ENCODE measurements at places on chromosomes 4 and X. TPM values are rescaled to one million over a fixed set of nuclear protein-coding genes. Genes with fewer than 3 reads are reported as not detected.

GRCh38 chrX:25004040-25004439 lies 11.7 kb downstream of the ARX start:
- H3K27ac ChIP-seq = no peak overlapping the region
- no peaks in the 10 kb centered on the region for H3K36me3 ChIP-seq
- H3K4me3 ChIP-seq = no peak overlapping the region

HNRNPDL gene
- 331 TPM for total RNA-seq

DNA sequence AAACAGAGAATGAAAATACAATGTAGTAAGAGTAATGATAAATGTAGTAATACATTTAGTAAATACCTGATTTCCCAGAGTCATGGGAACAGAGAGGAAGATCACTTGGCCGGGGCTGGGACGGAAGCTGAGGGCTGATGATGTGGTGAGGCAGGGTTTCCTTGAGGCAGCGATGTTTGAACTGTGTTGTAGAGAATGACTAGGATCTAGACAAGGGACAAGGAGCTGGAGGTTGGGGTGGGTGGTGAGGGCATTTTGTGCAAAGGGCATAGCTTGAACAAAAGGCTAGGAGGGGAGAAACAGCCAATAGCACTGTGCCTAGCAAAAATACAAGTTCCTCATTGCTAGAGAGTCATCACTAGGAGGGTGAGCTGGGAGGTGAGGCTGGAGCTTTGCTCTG lies 64.3 kb upstream of the RAPGEF2 start:
- peaks cover 27% of the 10 kb centered on the region for H3K27me3 ChIP-seq
- no peak overlapping the region for H3K27ac ChIP-seq
- H3K36me3 ChIP-seq = no peaks in the 10 kb centered on the region
- no peak for DNase-seq
- no peak overlapping the region for H3K4me3 ChIP-seq

SLC25A4 gene
- total RNA-seq = 3.3 TPM

DNA sequence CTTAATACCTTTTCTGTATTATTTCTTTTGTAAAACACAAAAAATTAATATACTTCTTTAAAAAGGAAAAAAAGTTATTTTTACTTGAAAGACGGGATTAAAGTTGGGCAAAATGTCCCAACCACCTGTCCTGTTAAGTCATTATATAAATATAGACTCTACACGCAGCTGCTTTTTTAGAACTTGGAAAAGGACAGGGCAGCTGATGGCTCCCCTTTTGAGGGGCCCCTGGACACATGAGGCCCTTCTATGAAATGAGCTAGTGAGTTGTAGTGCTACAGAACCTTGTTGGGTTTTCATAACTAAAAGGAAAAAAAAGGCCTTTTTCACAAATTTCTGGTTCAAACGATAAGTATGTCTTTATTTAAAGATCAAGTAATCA lies 600 bp upstream of the BEX2 start:
- H3K27ac ChIP-seq = no peak overlapping the region
- no peak for DNase-seq
- H3K4me3 ChIP-seq = peak overlapping the region; percentile 66
- H3K36me3 ChIP-seq = no peaks in the 10 kb centered on the region
- H3K4me1 ChIP-seq = no peaks in the 10 kb centered on the region

DNA sequence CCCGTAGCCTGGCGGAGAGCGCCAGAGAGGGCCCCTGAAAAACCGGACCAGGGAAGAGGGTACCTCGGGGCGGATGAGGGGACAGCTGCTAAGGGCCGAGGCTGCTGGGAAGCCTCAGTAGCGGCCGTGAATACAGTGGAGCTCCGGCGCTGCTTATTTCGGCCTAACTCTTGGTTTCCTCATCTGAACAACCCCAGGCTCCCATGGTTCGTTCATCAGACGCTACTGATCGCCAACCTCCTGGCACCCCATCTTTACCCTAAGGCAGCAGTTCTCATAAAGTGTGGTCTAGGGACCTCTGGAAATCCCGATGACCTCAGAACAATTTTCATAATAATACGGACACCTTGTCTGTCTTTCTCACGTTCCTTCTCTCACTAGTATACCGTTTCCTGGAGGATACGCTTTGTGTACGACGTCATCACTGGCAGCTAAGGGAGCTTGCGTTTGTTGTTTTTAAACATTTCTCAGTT lies 645 bp upstream of the RAB28 start:
- peaks cover 9% of the 10 kb centered on the region for H3K27me3 ChIP-seq
- peak overlapping the region; percentile 88 for H3K4me3 ChIP-seq
- H3K36me3 ChIP-seq = peaks cover 2% of the 10 kb centered on the region
- H3K27ac ChIP-seq = peak overlapping the region; percentile 99

GRCh38 chr4:136650541-136651277 lies 881.6 kb downstream of the PCDH18 start:
- H3K36me3 ChIP-seq = no peaks in the 10 kb centered on the region
- DNase-seq = no peak
- no peak overlapping the region for H3K27ac ChIP-seq

- no peaks in the 10 kb centered on the region for H3K36me3 ChIP-seq
- no peak overlapping the region for H3K4me3 ChIP-seq
- no peak for DNase-seq
- no peaks in the 10 kb centered on the region for H3K27me3 ChIP-seq
- H3K27ac ChIP-seq = no peak overlapping the region
These were observed 60.1 kb downstream of the PRRG1 start for GRCh38 chrX:37409278-37409677.

SUPT20HL1 gene
- total RNA-seq = not detected

NUDT11 gene
- total RNA-seq = 0.29 TPM

DNA sequence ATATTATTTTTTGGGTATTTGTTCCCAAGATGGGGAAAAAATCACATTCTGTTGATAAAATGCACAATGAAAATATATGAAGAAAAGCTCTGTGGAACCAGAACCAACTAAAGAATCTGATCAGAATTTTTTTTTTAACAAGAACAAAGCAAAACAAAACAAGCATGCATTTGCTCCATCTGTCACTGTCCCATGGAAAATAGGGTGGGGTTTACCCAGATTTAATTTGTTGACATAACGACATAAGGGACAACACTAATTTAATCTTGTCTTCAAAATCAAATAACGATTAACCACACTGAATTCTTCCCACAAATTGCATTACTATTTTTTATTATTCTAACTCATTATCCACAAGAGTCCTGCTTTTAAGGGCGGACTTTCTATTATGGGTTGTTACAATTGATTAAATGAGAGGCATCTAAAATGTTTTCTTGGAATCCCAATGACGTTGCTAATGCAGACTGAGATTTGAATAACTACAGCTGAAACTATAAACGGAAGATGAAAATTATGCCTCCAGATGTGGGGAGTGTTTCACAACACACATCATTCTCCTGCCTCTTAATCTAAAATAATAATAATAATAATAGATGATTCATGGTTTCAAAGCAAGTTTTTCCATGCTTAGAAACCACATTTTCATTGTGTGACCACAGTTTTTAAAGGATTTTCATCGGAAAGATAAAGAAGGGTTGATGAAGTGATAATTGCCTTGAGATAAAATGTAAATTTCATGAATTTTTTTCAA lies 307.0 kb upstream of the CPEB2 start:
- H3K27me3 ChIP-seq = no peaks in the 10 kb centered on the region
- no peak overlapping the region for H3K4me3 ChIP-seq
- DNase-seq = no peak
- no peaks in the 10 kb centered on the region for H3K36me3 ChIP-seq
- no peak overlapping the region for H3K27ac ChIP-seq
